ENCODE measurements at places on chromosomes 7 and 10.

DNA sequence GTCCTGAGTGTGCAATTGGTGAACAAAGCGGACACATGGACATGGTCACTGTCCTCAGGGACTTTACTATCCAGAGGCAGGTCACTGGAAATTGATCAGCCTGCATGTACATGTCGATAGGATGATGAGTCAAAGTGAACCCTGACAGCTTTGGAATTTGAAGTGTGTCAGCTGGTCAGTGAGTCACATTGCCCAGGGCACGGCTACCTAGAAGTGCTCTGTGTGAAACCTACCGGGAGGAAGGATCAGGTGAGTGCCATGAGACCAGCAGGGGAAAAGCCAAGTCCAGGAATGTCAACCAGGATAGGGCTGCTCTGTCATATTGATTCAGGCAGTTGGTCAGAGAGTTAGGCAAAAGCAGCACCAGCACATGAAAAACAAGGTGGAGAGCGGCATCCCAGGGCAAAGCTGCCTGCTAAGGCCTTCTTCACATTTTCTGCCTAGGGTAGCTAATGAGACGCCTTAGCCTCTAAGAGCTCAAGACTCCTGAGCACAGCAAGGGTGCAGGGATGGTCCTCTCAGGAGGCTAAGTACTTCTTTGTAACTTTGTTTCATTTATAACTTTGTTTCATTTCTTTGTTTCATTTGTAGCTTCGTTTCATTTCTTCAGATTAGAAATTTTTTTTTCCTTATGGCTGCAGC is 19.4 kb upstream of the PDCD4 start:
- no peak for DNase-seq

DNA sequence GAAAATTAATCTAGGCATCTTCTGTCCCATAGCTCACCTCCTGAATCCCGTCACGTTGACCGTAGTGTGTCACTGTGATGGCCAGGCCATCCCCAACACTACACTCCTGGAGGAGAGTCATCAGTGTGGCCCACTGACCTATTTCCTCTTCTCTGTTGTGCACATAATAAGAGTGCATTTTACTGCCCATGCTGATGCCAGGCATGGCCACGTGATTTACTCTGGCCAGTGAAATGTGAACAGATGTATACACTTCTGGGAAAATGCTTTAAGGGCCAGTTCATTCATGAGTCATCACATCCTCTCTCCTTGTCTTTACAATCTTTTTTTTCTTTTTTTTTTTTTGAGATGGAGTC is 101.9 kb upstream of the PIP4K2A start:
- DNase-seq: no peak

DNA sequence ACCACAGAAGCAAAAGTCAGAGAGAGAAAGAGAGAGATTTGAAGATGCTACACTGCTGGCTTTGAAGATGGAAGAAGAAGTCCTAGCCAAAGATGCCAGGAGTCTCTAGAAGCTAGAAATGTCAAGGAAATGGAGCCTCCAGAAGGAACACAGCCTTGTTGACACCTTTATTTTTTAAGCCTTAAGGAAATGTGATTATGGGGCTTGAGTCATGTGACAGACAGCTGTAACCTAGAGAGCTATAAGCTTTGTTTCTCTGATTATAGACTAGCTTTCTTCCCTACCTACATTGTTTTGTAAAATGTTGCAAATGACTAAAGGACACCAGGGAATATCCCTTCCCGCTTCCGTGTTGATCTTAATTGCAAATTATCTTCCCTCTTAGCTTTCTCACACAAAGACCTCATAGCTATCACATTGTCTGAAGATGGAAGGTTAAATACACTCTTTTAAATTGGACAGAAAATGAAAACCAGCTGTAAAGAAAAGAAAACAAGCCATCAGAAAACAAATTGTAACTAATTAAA is 199.9 kb downstream of the ARHGAP12 start:
- no peak for DNase-seq

GRCh38 chr10:19788075-19788686 is 28.1 kb upstream of the PLXDC2 start:
- no peak for DNase-seq

DNA sequence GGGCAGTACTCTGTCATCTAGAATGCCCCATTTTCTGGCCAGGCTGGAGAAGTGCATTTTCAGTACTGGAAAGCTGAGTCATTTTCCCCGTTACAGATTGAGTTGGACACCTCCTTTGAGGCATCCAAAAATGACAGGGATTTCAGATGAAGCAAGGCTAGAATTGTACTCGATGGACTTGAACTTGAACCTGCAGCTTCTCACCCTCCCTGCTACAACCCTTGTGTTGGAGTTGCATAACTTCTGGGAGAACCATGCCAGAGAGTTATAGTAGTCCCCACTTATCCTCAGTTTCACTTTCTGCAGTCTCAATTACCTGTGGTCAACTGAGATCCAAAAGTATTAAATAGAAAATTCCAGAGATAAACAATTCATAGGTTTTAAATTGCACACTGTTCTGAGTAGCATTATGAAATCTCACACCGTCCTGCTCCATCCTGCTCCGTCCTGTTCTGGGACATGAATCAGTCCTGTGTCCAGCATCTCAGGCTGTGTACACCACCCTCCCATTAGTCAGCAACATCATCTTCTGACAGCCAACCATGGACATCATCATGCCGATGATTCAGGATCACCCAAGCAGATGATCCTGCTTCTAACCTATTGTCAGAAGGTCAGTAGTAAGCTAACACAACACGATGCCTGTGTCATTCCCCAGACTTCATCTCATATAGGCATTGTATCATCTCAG is 363.7 kb downstream of the DPP6 start:
- no peak for DNase-seq

- no peak for DNase-seq
Measured at GRCh38 chr7:45350896-45351295, 193.3 kb downstream of the RAMP3 start.

DNA sequence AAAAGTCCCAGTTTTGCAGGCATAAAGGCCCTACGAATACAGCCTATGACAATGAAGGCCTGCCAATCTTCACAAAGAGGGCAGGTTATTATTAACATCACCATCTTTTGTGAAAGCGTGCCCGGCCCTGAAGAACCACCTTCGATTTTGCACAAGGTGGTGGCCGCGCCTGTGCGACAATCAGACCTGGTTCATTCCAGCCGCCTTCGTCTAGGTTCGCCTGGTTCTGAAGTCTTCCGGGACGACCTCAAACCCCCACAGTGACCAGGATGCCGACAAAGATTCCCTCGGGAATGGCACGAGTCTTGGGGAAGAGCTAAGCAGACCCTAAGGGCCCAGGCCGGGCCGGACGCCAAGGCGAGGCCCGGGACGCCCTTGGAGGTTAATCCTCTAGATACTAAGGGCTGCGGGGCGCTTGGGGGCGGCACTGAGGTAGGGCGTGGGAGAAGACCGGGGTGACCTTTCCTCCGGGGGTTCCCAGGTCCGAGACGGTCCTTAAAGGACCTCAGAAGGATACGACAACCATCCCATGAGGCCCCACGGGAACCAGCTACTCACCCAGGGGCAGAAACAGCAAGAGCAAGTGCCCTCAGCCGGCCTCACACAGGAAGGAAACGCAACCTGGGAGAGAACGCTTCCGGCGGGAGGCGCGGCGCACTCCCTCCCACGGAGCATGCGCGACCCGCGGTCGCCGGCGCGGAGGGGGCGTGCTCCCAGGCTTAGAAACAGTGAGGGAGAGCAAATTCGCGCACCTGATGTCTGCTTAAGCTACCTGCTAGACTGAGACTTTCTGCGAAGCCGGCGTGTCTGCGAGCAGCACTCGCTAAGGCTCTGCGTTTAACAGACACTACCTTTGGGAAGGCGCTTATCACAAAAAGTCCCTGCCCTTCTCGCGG is at the start of gene ATAD1:
Gene ATAD1 (minus strand): TSS at position 618 of the 896 bp plus-strand sequence. CDS start 3,627 bp downstream, outside the sequence.
- peak; percentile 83 for DNase-seq
